ENCODE measurements at places on chromosomes 5 and 9.

DNA sequence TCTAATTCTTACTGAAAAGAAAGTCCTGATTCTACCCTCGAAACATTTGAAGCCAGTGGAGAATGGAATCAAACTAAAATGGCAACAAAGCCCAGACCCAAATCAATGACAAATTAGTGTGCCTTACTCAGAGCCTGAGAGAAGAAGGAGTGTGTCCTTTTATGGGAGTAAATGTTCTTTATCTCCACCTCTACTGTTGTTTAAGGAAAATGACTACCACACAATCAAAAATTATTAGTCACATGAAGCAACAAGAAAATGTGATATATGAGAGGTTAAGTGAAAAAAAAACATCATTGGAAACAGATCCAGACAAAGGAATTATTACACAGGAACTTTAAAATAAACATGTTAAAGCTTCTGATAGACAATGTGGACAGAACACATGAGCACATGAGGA lies 49.7 kb upstream of the FOXB2 start:
- DNase-seq = no peak

DNA sequence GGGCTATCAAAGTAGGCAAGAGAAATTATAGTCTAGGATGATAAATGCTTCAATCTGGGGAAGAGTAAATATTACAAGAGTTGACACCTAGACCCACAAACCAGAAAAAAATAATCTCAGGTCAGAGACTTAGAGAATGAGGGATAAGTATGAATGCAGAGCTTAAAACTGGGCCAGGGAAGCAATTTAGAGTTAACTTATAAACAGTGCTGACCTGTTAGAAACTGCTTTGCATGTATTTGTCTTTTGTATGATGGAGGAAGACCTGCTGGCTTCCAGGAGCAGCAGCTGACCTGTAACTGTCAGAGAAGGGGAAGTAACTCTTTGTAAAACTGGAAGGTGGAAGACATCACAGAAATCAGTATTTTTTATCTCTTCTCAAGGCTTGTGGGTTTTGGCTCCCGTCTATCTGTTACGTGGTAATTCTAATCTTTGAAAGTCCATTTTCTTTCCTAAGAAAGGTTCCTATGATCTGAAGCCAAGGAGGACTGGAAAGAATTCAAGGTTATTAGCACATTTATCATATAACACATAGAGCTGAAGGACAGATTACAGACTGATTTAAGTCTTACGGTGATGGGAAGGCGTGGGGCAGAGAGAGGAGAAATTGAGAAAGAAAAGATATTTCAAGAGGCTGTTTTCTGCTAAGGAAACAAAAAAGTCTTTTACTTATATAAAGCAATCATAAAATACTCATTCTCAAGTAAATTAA lies 114.7 kb upstream of the ADAMTS19 start:
- no peak for DNase-seq

DNA sequence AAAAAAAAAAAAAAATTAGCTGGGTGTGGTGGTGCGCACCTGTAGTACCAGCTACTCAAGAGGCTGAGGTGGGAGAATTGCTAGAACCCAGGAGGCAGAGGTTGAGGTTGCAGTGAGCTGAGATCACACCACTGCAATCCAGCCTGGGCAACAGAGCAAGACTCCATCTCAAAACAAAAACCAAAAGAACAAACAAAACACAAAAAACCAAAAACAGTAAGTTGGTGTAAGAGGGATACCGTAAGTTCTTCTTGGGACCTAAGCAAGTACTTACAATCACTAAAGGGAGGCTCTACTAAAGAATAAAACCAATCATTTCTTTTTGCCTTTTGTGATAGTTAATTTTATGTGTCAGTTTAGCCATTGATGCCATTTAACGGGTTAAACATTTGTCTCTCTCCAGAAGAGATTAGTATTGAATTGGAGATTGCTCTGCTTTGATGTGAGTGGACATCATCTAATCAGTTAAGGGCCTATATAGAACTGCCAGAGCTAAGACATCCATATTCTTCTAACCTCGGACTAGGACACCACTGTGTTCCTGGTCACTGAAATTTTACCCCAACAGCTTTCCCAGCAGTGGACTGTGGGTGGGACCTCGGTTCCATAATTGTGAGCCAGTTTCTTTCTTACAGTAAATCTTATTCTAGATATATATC lies 10.5 kb upstream of the ETF1 start:
- DNase-seq = no peak

DNA sequence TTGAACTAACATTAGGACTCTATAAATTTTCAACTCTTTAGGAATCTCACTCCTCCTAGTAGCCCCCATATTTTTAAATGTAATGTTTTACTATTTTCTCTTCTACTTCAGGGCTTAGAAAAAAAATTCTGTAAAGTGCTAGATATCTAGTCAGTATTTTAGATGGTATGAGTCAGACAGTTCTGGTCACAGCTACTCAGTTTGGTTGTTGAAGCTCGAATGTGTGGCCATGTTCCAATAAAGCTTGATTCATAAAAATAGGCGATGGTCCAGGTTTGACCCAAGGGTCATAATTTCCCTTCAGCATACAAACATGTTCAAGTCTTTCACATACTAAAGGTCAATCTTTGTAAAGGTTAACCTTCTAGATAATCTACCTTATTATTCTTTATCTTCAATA lies 566.0 kb upstream of the CDH18 start:
- no peak for DNase-seq

DNA sequence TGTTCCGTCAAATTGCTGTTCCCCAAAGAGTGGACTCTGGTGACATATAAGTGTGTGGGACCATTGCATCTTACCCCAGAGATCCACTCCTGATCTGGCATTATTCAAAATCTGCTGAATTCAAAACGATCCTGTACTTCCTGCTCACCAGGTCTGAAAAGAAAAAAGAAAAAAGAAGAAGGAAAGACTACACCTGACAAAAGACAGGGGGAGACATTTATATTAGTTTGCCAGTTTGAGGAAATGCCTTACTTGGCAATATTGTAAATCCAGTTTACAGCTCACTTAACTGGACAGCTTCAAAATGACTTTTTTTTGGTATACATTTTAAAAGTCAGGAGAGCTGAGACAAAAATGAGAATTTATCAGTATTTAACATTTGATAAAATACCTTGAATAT lies 15.0 kb upstream of the GRHPR start:
- DNase-seq = no peak

GRCh38 chr9:71793386-71794105 lies 25.2 kb upstream of the CEMIP2 start:
- DNase-seq = no peak

DNA sequence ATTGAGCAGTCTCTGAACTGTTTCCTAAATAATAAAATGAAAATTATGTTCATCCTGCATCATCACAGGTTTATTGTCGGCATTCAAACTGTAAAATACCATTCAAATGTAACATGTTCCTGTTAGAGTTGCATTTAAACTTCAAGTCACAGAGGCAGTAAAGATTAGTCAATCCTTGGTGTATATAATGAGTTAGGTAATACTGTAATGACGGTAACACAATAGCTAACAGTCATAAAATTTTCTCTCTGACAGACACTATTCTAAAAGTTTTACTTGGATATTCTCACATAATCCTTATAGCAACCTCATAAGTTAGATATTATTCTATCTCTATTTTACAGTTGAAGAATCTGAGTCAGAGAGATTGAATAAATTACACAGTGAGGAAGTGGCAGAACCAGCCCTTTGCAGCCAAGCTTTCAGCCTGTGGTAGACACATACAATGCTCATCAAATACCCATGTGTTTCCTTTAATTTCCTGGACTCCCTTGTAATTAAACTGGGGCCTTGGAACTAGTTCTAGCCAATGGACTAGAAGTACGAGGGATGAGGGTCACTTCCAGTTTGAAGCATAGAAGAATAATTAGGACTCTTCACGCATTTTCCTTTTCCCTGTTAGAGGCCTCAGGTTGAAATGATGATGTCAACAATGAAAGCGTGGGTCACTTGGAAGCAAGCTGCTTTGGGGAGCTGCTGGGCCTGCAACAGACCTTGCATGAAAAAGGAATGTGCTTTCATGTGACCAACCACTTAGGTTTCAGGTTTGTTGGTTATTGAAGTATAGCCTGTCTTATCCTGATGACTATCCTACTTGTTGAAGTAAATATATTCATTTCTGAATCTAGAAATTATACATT lies 12.3 kb upstream of the CAST start:
- no peak for DNase-seq

GRCh38 chr5:36573438-36573837 lies 33.0 kb upstream of the SLC1A3 start:
- no peak for DNase-seq

DNA sequence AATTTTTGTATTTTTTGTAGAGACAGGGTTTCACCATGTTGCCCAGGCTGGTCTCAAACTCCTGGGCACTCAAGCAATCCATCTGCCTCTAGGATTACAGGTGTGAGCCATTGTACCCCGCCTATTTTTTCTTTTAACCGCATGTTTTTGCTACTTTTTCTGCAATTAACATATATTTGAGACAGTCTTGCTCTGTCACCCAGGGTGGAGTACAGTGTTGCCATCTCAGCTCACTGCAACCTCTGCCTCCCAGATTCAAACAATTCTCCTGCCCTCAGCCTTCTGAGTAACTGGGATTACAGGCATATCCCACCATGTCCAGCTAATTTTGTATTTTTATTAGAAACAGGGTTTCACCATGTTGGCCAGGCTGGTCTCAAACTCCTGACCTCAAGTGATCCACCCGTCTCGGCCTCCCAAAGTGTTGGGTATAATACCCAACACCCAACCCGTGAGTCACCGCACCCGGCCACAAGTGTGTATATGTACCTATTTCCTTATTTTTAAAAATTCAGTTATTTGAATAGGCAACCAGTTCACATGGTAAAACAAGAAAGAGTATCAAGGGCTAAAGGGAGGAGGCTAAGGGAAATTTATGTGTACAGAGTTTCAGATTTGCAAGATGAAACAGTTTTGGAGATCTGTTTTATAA lies 13.3 kb downstream of the PHAX start:
- no peak for DNase-seq

DNA sequence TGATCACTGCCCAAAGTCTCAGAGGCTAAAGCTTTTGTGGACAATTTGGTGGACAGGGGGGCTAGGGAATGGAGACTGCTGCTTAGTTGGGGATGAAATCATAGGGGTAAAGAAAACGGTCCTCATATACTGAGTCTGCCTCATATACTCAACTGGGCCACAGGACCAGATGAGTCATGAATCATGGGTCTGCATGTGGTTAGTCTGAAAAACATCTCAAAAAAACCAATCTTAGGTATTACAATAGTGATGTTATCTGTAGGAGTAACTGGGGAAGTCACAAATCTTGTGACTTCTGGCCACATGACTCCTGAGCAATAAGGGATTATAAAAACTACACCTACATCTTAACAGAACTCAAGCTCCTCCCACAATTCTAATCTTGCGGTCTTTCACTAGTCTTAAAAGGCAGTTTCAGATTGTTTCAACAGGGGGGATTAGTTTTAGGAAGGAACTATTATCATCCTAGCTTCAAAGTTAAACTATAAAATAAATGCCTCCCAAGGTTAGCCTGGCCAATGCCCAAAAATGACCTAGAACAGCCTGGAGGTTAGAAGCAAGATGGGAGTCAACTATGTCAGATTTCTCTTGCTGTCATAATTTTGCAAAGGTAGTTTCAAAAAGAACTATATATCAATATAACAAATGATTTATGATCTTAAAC lies 17.5 kb downstream of the TMEM161B start:
- DNase-seq = no peak

DNA sequence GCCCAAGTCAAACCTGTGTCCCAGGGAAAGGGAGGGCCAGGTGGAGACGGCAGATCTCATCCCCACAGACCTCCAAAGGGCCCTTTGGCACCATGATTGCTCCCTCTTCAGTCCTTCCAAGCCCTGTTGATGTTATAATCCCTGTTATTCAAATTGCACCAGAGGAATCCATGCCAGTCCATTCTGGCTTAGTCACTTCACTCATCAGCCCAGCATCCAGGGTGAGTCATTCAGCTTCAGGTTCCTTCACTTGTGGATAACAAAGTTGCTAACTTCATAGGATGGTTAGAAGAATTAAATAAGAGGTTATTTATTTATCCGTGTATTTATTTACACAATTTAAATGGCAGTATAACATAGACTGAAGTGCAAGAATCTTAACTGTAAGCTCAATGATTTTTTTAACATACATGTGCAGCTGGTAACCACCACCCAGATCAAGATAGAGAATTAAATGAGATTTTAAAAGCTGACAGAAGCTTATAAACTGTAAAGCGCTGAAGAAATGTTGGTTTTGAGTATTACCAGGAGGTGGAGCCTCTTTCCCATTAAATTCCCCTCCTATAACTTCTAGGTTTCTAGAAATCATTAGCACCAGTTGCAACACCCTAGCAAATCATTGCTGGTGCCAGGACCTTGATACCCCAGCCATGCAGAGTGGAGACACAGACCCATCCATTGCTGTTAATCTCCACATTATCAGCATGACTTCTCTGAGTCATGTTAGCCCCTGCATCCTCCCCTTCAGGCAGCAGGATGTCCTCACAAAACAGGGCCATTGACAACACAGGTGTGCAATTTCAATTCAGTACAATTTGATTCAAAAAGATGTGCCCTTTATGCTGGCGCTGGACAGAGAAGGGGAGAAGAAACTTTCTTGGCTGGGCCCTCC lies 77.4 kb downstream of the SEC61B start:
- DNase-seq = no peak

- no peak for DNase-seq
Measured at GRCh38 chr5:116738615-116739261, 164.1 kb upstream of the SEMA6A start.

GRCh38 chr5:5888284-5888683 lies 465.8 kb downstream of the ICE1 start:
- DNase-seq = no peak

GRCh38 chr5:124566875-124567450 lies 179.5 kb downstream of the ZNF608 start:
- no peak for DNase-seq

DNA sequence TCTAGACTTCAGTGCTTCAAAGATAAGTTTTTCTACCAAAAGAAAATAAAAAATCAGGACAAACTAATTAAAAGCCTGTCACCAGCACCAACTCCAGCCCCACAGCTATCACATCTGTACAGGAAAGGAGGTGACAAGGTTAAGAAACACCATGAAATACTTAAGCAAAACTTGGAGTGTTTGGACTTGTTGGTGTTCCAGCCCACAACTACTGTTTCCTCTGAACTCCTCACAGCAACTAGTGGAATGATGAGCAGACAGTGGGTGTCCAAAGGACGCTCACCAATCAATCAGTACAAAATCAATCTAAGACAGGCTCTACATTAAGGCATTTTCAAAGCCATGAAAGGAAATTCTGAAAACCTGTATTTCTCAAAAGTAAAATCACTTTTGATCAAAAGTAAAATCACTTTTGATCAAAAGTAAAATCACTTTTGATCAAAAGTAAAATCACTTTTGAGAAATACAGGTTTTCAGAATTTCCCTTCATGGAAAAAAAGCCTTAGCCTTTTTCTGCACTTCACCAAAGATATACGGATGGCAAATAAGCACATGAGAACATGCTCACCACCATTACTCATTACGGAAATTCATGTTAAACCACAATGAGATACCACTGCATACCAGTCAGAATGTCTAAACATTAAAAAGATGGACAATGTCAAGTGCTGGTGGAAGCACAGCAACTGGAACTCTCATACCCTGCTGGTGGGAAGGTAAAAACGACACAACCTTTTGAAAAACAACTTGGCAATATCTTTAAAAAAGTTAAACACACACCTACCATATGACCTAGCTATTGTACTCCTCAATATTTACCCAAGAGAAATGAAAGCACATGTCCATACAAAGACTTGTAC lies 79.7 kb downstream of the MED27 start:
- no peak for DNase-seq

- DNase-seq = no peak
Measured at GRCh38 chr5:171706736-171707441, 78.7 kb upstream of the SMIM23 start.

GRCh38 chr9:109255394-109255793 lies 65.5 kb downstream of the EPB41L4B start:
- DNase-seq = no peak

- no peak for DNase-seq
Measured at GRCh38 chr5:165201771-165202518, 1696.5 kb downstream of the MAT2B start.
